Activated gamma-delta T cell (primary cell): ENCODE measurements at places on chromosomes 7 and 10.

DNA sequence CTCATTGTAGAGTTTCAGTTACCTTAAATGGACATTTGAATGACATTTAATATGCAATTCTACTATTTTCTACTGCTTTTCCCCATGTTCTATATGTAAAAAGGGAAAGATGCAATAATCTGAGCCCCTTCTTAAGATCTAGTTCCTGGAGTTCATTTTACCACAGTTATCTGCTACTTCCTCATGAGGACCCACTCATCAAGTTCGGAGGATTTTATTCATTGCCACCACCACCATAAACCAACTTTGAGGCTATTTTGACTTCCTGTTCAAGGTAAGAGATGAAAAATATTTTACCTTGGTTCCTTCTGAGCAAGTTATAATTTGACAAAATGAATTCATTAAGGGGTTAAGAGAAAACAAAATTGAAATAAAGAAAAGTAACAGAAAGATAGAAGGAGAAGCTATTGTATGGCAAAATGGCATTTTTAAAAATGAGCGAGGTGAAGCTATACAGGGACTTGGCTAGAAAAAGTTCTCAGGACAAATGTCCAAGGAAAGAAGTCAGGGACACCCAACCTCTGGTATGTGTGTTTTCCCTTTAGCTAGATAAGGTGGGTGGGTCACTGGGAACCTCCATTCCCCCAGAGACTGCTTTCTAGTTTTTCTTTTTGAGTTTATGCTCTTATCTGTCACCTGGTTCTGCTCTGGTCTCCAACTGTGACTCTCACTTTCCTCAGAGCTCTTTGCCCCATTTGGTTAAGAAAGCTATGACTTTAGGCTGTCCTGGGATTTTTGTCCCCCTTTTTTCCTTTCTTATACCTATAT, 14.9 kb upstream of the FAM3C start:
- no peak for DNase-seq

DNA sequence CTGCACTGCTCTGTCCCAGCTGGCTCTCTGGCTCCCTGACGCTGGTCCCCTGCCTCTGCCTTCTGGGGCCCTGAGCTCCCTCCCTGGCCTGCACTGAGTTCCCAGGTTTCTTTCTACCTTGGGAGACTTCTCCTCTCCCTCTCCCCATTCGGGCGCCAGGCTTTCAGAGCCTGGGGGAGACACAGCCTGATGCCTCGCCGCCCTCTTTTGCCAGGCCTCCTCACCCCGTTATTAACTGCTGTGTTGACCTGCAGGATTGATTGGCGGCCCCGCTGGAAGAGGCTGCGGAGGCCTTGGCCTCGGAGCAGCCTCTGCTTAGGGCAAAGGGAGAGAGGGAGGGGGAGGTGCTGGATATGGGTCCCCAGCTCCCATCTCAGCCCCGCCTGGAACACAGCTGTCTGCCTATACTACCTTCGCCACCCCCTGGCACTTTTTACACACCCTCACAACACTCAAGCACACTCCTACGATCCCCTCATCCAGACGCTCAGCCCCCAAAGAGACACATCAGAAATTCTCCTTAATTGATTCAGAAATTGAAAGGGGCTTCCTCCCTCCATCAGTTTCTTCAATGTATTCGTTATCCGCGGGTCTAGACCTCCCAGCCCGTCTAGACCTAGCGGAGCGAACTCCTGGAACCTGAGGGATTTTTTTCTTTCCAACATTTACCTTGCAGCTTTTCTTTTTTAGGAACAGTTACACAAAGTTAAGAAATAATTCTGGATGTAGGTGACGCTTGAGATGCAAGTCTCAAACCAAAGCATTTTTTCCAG, 7.1 kb upstream of the PAX2 start:
- DNase-seq = no peak

DNA sequence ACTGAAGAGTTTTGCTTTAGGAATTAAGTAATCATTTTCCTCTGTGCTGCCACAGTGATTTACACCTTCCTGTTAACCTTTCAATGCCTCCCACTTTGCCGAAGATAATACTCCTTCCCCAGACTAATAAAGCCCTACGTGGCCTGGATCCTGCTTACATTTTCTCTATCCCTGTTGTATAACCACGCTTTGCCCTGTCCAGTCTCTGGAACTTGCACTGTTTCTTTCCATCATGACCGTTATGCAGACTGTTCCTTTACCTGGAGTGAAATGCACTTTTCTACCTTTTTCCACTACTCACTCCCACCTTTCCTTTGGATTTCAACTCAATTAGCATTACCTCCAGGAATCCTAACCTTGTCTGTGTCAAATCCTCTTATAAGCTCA, 154.4 kb downstream of the PRKG1 start:
- DNase-seq = no peak

GRCh38 chr7:71016401-71016800, 115.5 kb upstream of the GALNT17 start:
- DNase-seq = no peak

- DNase-seq = no peak
Observed at GRCh38 chr10:75314570-75314969, 78.8 kb upstream of the COMTD1 start.

GRCh38 chr7:139982927-139983920, 79.5 kb downstream of the PARP12 start:
- no peak for DNase-seq

- no peak for DNase-seq
Observed at GRCh38 chr10:128709686-128710085, 583.5 kb upstream of the MKI67 start.

- DNase-seq = no peak
Observed at GRCh38 chr7:11021468-11021867, 47.8 kb downstream of the PHF14 start.

GRCh38 chr7:41892356-41893100, 189.6 kb upstream of the INHBA start:
- DNase-seq = no peak

- DNase-seq = no peak
Observed at GRCh38 chr10:71272056-71272771, 46.8 kb upstream of the SLC29A3 start.

- no peak for DNase-seq
Observed at GRCh38 chr10:24847112-24848070, 105.0 kb downstream of the PRTFDC1 start.

DNA sequence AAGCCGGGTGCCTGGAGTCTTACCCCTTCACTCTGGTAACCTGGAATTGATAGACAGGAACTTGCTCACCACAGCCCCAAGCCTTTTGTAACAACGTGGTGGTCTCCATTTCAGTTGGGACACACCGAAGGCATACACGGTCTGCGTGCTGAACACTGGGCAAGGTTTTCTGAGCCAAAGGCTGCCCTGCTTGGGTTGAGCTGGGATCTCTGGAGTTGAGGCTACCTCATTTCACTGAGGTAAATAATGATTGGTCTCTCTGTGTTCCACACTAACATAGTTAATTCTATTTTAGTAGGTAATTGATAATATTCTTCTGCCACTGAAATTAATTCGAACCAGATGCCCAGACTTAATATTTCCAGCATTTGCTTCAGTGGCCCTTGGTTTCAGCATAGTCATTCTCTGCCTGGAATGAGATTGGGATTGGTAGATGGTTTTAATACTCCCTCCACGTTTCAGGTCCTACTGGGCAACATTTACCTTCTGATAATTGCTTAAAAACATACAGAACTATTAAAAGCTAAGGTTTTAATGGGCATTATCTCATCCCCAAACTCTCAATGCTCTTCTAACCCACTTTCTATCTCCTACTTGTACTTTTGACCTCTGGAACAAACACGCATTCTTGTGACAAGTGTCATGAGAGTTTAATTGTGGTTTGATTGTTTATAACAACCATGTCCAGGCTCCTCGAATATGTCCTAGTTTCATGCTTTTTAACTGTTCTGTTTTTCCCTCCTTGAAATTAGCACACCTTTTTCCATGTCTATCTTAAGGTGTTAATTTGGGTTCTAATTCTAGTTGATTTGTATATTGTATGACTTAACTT, 202.3 kb upstream of the KLF6 start:
- no peak for DNase-seq

DNA sequence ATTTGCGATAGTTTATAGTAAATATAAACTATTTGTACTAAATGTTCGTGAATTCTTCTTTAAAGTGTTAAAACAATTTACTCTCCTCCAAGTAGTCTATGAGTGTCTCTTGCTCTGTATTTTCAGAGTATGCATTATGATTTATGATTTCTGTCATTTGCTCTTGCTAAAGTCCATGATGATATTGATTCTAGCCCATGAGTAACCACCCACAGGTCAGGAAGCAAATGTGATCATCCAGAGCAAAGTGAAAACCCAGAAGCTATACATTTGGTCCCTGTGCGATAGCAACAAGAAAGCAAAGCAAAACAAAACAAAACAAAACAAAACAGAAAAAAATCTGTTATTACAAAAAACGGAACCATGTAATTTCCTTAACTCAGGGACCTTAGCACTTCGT, 225.9 kb downstream of the HDAC9 start:
- DNase-seq = no peak

DNA sequence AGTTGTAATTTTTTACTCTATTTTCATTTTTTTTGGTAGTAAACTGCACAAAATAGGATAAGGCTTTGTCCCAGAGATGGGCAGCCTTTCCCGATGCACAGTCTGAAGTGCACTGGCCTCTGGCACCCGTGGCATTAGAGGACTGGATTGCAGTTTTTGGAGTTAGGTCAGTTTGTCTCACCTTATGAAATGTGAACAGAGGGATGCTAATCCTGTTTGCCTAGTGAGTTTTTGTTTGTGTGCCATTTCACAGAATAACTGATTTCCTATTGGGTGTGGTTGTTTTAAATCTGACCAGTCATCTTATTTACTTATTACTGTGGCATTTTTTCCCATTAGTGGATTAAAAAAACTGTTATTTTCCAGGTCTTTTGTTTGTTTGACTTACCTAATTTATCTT, 109.5 kb upstream of the GATA3 start:
- DNase-seq = no peak

- no peak for DNase-seq
Observed at GRCh38 chr7:70321016-70321590, 722.8 kb downstream of the AUTS2 start.

GRCh38 chr10:132141526-132142395, 45.0 kb upstream of the DPYSL4 start:
- DNase-seq = no peak

GRCh38 chr7:33853361-33854062, 51.8 kb upstream of the BMPER start:
- no peak for DNase-seq

- DNase-seq = no peak
Observed at GRCh38 chr7:17882685-17883084, 57.6 kb downstream of the SNX13 start.

DNA sequence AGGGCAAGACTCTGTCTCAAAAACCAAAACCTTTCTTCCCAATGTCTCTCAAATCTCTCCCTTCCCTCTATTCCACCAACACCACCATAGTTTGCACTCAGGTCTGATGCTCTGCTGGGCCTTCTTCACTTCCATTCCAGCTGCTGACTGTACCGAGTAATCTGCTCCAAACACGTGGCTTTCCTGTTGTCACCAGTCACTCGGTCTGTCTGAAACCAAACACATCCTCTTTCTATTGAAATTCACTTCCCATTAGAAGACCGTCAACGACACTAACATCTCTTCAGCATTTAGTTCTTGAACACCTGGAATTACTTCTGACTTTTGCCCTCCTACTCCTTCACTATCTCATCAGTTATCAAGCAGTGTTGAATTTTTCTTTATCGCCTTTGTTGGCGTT, 4.7 kb upstream of the NRF1 start:
- no peak for DNase-seq

- no peak for DNase-seq
Observed at GRCh38 chr7:102069931-102070629, 216.6 kb upstream of the SH2B2 start.

- no peak for DNase-seq
Observed at GRCh38 chr7:25503306-25503705, 275.0 kb upstream of the NPVF start.

DNA sequence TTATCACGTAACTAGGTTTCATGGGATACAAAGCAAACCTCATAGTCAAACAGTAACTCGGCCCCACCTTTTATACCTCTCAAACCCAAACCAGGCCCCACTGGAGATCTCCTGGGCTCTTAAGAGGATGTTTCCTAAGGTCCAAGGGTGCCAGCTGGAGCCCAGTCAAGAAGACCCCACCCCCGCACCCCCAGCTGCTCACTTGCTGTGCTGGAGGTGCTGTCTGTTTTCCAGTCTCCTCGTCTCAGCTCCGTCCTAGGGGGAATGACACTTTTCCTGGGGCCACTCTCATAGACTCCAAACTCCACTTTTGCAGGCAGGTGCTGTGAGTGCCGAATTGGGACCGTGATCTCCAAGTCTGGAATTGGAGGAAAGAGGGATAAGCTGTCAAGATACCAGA, 22.7 kb upstream of the TM9SF3 start:
- no peak for DNase-seq

- DNase-seq = no peak
Observed at GRCh38 chr7:157543276-157543675, 206.5 kb downstream of the DNAJB6 start.

GRCh38 chr7:131401194-131401593, 73.5 kb downstream of the MKLN1 start:
- no peak for DNase-seq

GRCh38 chr7:2870471-2870931, 26.4 kb upstream of the GNA12 start:
- DNase-seq = no peak

- DNase-seq = no peak
Observed at GRCh38 chr7:123624527-123625183, 23.0 kb downstream of the ASB15 start.
